Hematopoietic multipotent progenitor cell treated with erythropoietin and hydrocortisone succinate and interleukin-3 and kit ligand, for 6 days (in vitro differentiated cells): ENCODE measurements at places on chromosomes 6 and 20.

- DNase-seq, result no peak
These were observed 48.6 kb downstream of the GNAS-AS1 start for GRCh38 chr20:58802061-58802460.

GRCh38 chr6:67667637-67668422, 967.3 kb upstream of the ADGRB3 start:
- no peak for DNase-seq

DNA sequence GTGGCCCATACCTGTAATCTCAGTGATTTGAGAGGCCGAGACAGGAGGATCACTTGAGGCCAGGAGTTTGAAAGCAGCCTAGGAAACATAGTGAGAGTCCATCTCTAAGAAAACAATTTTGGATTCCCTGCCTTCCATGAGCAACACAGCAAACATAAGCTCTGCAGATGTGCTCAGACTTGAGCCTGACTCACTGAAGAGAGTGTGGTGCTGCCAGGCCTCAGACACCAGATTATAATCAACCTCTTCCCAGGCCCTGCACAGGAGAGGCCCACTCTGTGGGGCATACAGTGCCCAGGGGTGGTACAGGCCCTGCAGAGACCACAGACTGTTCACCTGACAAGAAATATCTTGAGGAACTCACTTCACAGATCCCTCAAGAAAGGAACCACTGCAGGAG, 19.9 kb downstream of the HLA-DPB1 start:
- no peak for DNase-seq

DNA sequence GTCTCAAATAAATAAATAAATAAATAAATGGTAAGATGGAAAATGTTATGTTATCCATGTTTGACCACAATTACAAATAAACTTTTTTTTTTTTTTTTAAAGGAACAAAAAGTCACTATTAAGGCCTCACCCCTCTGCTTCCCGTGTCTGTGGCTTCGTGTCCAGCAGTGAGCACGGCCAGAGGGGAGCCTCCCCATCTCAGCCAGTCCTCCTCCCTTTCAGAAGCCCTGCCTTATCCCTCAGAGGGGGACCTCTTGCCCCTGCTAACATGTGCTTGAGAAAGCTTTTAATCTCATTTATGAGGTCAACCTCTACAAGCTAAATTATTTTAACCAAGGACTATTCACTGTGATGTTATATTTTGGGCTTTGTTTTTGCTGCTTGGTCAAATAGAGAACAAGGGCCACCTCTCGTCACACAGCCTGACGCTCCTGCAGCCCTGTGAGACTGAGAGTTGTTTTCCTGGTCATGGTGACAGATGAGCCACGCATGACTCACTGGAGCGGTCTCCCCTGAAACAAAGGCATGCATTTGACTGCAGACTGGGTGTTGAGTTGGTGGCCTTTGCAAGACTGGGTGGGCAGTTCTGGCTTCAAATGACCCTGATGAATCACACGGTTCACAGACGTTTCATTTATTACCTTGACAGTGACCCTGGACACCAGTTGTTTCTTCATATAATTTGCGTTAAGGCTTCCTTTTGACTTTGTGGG, 131.8 kb downstream of the TIAM2 start:
- DNase-seq, result no peak

- DNase-seq, result no peak
These were observed 98.2 kb downstream of the PTPRK start for GRCh38 chr6:128422200-128422599.

DNA sequence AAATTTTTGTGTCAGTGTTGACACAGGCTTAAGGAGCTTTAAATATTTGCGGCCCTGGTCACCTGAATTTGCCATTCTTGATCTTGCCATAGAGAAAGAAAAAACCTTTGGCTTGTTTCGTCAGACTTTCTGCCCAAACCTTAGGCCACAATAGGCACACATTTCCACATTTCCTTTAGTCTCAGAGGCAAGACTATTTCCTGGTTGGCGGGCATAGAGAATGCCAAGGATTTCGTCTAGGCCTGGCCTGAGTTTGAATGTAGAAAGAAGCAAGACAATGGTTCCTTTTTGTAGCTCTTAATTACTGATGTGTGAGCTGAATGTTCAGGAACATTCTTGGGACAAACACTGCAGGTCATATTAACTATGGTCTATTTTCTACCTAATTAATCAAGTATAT, 108.1 kb downstream of the TRMT11 start:
- no peak for DNase-seq
